ENCODE measurements at places on chromosomes 16 and 17.

DNA sequence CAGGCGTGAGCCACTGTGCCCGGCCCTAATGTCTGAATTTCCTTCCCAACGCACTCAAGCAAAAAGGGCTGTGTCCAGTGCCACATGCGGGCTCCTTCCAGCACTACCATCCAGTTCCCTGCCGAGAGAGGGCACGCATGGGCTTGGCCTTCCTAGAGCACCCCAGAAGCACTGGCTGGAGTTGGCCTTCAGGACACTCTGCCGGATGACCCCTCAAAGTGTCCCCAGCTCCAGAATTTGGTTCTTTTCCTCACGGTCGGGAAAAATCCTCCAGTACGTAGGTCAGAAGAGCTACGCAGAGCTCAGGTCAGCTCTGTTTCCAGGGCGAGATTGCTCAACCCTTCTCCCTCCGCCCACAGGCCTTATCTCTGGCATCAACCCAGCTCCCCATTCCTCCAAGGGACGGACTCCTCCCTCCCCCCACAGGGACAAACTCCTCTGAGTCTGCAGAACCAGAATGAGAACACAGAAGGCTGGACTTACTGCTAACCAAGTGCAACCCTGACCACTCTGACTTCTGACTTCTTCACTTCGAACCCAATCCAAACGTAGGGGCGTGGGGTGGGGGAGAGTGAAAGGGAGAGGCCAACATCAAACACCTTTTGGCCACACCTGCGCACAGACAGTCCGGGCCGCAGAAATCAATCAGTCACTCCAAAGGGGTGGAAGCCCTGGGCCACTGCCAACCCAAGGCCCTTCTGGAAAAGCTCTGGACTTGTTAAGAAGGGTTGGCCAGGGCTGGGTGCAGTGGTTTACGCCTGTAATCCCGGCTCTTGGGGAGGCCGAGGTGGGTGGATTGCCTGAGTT is 3.6 kb downstream of the CDC42EP4 start:
- peak; percentile 56 for DNase-seq

DNA sequence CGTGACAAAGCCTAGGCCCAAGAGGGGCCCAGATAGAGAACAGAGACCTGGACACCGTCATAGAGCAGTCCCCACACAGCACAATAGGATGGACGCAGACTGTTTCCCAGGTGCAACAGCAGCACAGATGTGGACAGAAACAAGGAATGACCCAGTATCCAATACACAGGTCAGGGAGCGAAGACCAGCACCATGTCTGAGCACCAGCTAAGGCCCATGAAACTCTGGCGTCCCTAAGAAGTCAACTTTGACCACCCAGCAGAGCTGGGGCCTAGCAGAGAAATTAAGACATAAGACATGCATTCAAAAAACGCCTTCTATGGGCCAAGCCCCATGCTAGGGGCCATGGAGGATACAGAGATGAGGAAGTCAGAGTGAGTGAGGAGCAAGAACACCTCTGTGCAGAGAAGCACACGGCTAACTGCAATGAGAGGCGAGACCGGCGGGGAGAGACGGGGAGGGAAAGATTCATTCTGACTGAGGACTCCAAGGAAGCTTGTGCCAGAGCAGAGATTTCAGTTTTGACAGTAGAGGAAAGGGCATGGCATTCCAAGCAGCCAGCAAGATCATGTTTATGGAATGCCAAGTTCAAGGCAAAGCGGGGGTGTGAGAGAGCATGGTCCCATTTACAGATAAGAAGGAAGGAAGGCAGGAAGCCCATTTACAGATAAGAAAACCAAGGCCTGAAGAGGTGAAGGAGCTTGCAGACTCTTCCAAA is 50.8 kb downstream of the PITPNM3 start:
- DNase-seq = no peak

- DNase-seq = no peak
Measured at GRCh38 chr16:47905771-47906170, 250.0 kb downstream of the ABCC12 start.

GRCh38 chr17:78127888-78128550 is 536 bp downstream of the TMC6 start:
- no peak for DNase-seq

DNA sequence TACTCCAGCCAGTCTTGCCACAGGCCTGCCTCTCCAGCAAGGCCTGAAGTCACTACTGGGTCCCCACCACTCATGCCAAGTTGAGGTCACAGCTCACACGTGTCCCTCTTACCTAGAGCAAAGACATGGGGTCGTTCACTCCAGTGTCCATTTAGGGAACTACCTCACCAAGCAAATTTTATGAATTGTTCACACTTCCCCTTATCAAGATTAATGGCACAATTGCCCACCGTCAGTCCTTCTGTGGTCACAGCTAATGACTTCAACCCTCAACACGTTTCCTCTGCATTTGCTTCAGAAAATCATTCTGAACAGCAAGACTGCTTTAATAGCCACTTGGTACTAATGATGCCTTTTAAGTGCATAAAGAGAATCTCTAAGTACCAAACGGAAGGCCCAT is 14.6 kb downstream of the IRX6 start:
- no peak for DNase-seq

- DNase-seq = no peak
Measured at GRCh38 chr17:19470530-19471261, 59.7 kb downstream of the RNF112 start.

- no peak for DNase-seq
Measured at GRCh38 chr17:74873874-74874614, 1.2 kb upstream of the FDXR start.

DNA sequence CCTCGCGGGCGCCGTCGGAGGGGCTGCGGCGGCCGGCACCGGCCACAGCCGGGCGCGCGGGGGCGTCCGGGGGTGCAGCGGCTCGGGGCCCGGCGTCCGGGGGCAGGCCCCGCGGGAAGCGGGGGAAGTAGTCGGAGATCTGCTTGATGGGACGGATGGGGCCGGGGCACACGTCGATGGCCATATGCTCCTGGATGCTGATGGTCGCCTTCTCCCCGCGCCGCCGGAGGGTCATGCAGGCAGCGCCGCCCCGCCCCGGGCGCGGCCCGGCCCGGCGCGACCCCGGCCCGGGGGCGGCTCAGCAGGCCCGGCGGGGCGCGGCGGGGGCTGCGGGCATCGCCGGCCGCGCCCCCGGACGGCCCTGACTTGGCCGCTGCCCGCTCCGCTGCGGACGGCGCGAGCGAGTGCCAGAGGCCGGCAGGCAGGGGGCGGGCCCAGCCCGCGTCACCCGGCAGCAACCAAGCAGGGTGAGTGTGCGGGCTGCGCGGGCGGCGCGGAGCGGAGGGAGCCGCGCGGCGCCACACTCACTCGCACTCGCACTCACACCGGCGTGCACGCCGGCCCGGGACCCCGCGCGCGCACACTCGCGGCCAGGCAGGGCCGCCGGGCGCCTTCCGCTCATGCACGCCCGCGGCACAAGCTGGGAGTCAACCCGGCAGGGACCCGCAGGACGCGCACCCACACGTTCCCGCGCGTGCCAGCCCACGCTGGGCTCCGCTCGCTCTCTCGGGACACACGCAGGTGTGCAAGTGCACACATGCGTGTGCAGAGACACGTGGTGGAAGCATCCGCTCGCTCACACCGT is at the start of gene DOC2B:
DOC2B (minus strand) TSS at position 406 of the 805 bp plus-strand sequence; CDS start at position 235, 171 bp downstream.
- peak; percentile 22 for DNase-seq

DNA sequence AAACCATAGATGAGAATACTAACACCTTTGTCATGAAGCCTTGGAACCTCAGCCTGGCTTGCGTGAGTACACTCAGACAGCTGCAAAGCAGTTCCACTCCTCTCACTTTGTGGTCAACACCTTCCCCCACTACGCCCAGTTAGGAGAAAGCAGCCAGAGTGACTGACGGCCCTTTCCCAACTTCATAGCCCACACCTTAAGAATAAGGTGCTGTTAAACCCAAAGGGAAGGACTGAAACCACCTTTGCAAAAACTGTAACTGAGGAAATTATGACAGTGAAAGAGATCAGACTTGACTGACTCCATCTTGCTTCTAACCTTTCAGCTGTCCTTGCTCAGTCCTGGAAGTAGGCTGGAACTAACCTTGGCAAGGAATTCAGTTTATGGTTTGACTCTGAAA is 13.7 kb downstream of the N4BP1 start:
- no peak for DNase-seq

DNA sequence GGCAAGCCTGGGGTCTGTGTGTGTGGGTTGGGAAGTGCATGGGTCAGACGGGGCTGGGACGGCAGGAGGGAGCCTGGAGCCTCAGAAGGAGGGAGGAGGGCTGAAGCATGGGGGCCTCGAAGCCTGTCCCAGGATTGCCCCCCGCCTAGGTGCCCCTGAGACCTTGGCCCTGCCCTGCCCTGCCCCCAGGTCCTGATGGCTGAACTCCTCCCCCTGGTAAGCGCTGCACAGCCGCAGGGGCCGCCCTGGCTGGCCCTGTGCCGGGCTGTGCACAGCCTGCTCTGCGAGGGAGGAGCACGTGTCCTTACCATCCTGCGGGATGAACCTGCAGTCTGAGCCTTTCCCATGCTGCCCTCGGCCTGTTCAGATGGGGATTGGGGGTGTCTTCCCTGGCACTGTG is 4.4 kb downstream of the TEDC2 start:
- no peak for DNase-seq

DNA sequence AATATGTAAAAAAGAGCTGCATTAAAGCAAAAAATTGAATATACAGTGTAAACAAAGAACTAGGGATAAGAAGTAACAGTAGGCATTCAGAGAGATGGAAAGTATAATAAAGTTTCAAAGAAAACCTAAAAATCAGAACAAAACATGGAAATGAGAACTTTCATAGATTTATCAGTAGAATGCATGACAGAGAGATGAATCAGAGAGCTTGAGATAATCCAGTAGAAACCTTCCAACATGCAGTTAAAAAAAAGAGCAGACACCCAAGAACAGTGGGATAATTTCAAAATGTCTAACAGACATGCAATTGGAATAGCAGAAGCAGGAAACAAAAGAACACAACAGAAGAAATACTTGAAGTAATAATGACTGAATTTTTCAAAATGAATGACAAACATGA is 1384.2 kb downstream of the CDH11 start:
- DNase-seq = no peak
